ENCODE measurements at places on chromosomes 12 and 14.

DNA sequence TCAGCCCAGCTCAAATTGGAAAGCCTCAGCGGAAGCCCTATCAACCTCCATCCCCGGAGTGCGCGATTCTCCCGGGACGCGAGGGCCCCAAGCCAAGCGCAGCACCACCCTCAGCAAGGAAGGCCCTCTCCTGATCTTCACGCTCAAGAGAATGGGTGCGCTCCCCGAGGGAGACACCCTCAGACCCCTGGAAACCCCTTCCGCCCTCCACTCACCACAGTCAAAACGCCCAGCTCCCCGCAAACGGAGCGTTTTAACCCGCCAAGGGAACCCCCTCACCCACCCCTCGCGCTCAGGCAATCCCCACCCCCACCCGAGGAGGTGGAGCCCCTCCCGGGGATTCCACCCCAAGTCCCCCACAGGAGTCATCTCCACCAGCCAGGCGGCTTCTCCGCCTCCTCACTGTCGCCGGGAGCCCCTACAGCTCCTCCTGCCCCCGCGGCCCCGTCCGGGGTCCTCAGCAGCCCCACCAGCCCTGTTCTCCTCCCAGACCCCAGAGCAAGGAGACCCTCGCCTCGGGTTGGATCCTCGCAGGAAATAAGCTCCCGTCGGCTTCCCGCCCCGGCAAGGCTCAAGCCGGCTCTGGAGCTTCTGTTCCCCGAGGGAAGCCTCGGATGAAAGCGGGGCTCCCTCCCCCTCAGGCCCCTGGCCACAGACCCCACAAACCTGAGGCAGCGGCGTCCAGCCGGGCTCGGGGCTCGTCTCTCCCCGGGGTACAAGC lies 507 bp downstream of the BAZ2A start:
- no peak for DNase-seq

DNA sequence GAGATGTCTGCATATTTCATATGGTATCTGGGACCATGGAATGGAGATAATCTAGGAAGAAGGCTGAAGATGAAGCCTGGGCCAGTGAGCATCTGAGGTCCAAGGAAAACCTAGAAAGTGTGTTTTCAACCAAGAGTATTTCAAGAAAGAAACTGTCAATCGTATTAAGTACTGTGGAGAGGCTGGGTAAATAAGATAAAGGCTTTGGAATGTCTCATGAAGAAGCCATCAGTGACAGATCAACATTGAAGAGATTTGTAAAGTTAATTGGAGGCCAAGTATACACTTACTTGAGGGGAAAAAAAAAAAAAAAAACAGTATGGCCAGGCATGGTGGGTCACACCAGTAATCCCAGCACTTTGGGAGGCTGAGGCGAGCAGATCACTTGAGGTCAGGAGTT lies 48.9 kb downstream of the SINHCAF start:
- no peak for DNase-seq

- no peak for DNase-seq
These were observed 10.3 kb upstream of the AMN start for GRCh38 chr14:102911991-102912761.

DNA sequence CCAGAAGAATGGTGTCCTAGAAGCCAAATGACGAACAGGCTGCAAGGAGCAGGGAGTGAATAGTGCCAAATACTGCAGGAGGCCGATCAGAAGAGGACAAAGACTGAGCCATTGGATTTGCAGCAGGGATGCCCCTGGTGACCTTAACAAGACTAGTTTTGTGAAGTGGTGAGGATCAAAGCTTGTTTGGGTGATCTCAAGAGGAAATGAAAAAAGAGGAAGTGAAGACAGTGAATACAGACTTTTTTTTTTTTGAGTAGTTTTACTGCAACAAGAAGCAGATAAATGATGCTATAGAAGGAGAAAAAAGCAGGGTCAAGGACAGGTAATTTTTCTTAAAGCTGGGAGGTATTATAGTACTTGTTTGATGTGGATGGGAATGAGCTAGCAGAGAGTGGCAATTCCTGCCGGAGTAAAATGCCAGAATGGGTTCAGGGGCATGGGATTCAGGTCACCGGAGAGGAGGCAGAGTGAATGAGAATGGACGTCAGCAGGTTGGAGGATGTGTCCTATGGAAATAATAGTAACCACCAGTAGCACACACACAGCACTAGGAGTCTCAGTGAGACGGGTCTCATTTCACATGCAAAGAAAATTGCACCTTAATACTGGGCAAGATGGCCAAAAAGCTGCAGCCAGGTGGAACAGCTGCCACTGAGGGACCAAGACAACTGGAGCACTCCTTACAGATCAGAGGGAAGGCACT lies 345.8 kb upstream of the CCDC196 start:
- DNase-seq: no peak

- no peak for DNase-seq
These were observed 17.0 kb downstream of the ERC1 start for GRCh38 chr12:1007994-1008393.

DNA sequence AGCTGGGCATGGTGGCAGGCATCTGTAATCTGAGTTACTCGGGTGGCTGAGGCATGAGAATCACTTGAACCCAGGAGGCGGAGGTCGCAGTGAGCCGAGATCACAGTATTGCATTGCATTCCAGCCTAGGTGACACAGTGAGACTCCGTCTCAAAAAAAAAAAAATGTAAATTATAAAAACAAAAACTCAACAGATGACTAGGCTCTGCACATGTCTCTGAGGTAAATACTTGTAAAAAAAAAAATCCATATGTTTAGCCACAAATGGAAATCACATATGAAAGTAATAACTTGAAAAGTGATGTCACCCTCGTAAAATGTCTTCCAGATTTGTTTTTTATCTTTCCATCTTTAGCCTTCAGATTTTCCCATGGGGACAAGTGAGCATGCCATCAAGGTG lies 85.0 kb downstream of the KICS2 start:
- no peak for DNase-seq

GRCh38 chr12:121789800-121790728 lies 3.4 kb downstream of the RHOF start:
- DNase-seq: no peak

DNA sequence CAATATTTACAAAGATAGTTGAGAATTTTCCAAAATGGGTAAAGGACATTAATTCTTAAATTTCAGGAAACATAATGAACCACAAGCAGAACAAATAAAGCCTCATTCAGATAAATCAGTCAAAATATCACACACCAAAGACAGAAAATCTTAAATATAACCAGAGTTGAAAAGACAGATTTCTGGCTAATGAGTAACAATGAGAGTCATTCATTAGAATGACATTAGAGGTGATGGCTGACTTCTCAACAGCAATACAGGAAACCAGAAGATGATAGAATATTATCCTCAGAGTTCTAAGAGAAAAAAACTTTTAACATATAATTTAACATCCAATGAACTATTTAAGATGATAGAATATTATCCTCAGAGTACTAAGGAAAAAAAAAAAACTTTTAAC lies 124.2 kb downstream of the DENND5B start:
- DNase-seq: no peak

- no peak for DNase-seq
These were observed 225.1 kb upstream of the CRY1 start for GRCh38 chr12:107318556-107318805.

DNA sequence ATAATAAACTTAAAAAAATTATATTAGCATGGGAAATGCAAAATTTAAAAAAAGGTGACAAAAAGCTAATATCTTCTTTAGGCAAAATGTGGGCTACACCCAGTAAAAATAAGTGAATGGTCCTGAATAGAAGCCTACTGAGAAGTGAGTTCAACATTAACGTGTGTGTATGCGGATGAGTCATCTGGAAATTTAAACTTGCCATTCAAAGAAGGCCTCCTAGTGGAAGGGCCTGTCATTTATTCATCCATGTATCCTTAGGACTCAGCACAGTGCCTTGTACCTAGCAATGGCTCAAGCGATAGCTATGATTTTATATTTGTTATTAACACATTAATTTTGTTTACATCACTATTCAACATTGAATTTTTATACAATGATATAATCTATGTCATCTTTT lies 226.2 kb downstream of the NUBPL start:
- DNase-seq: no peak

DNA sequence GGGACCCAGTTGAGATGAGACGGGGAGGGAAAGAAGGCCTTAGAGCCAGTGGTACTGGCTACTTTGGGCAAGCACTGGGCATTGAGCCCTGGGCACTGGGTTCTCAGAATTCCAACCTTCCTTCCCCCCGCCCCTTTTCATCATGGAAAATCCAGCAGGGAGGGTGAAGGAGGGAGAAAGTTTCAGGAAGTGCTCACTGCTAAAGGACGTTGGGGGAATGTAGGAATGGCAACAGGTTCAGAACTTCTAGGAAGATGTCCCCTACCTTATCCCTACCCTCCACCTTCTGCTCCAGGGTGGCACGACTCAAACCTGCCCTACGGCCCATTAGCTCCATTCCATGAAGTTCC lies 4.2 kb upstream of the TNS2 start:
- DNase-seq: no peak

- no peak for DNase-seq
These were observed 52.2 kb downstream of the KRT80 start for GRCh38 chr12:52139579-52140062.

DNA sequence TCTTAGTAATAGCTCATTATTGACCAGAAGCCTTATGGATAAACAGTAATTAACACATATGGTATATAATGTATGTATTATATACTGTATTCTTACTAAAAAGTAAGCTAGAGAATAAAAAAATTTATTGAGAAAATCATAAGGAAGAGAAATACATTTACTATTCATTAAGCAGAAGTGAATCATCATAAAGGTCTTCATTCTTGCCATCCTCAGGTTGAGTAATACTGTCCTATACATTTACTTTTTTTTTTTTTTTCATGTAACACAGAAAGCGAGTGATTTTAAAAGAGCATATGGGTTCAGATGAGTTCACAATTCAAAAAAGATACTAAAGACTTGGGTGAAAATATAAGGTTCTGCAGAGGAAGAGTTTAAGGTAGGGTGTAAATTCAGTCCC lies 152.5 kb downstream of the TGFB3 start:
- no peak for DNase-seq

DNA sequence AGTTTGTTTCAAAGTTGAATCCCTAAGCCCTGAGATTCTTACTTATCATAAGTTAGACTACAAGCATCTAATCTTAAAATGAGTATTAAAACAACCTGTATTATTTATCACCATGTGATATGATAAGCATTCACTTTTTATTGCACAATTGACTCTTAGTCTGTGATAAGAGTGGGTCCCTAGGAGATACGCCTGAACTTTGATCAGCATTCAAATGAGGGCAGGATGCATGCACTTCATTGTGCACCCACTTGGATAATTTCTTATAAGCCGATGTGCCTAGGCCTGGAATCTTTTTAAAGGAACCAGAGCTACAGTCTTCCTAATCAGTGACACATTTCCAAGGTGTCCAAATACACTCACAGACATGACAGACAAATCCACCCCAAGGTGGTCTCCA lies 31.4 kb upstream of the SPTLC2 start:
- DNase-seq: no peak

DNA sequence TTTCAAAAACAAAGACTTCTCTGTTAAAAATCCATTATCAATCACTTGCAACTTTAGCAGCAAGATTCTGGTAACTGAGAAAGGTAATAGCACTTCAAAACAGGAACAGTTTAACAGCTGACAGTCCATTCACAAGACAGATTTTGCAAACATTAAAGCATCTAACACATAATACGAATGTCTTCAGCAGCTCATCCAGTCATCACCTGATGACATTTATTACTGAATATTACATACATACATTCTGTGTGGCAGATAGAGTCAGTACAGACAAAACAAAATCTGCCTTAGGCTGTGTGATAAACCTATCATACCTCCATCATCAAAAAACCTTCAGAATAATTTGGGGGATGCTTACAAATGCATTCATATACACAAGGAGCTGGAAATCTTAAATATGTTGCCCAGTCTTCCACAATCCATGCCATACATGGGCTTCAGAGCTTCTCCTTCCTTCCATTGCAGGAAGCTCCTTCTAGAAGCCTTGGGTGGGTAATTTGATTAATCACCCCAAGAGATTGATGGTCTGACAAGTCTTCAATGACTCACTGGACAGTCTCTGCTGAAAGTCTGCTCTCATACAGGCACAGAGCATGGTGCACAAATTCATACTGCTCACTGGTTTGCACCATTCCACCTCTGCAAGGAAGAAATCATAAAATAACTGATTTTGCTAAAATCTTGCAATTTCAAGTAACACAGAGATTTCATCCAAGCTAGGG lies 1.6 kb upstream of the PTPRB start:
- no peak for DNase-seq

GRCh38 chr14:68634874-68635595 lies 157.8 kb downstream of the ZFP36L1 start:
- DNase-seq: no peak

DNA sequence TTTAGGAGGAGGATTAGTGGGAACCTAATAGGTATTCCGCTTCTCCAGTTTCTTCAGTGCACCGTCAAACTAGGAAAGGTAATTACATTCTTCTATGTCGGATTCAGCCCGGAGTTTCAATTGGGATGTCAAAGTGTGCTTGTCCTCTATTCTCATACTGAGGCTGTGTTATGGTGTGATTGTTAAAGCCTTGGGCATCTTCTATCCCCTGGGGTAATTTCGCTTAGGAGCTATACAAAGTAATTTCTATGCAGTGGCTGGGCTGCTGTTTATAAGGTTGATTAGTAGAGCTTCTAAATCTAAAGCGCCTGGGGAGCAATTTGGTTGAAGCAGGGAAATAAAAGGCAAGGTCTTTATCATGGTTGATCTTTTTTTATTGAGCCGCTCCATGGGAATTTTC lies 399.6 kb downstream of the ZFP36L1 start:
- no peak for DNase-seq

DNA sequence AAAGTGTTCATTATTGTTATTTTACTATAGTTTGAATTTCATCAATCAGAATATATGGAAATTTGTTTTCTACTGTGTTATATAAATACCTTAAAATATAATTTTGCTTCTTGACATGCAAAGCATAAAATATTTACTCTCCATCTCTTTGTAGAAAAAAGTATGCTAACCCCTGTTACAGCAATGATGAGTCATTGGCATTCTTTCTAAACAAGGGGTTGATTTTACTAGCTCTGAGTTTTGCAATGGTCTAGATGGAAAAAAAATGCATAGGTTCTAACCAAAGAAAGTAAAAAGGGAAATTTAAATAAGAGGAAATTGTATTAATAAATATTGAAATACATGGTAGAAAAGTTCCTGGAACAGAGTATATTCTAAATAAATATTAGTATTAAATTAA lies 990.2 kb upstream of the ATXN7L3B start:
- no peak for DNase-seq

DNA sequence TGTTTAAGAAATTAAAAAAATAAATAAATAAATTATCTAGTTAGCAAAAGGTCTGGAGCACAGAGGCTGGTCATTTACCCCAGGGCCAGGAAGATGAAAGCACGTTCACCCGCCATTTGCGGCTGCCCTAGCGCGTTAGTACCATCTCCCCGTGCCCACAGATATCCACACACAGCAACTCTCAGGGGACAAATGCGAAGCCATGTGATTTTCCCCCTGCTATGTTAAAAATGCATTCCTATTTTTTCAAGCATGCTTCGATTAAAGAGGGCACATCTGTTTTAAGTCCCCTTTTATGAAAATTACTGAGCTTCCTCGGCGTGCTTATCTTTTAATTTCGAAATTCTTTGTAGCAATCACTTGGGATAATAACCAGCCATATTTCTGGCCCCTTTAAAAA lies 56.9 kb upstream of the PIWIL1 start:
- DNase-seq: no peak

Measured in NCI-H1048 (cell line).